Fibroblast of skin of right quadriceps (primary cell): ENCODE measurements at places on chromosomes 1 and 21.

GRCh38 chr1:156804026-156804425, 12.6 kb downstream of the SH2D2A start:
- DNase-seq: no peak

DNA sequence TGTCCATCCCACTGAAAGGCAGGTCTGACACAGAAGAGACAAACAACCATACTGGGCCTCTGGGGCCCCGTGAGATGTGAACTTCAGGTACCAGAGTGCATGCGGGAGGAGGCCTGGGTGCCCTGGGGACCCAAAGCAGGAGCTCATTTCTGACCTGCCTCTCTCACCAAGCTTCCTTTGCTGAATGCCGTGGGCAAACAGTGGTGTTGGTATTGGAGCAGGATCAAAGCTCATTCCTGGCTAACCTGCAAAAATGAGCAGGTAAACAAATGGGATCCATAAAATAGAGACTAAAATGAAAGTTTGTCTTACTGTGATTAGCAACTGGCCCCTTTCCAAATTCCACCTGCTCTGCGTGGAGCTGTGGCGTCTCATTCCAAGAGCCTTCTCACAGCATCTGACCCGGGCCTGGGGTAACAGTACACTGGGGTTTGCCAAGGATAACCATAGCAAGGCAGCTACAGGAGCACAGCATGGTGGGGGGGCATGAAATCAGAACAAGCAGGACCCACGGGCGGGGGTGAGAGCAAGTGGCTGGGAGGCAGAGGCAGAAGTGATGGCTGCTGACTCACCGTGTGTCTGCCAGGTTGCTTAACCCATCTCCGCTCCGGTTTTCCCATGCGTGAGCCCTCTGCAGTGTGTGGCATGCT, 103.6 kb downstream of the KIF26B start:
- no peak for DNase-seq

GRCh38 chr1:17342014-17342441, 30.0 kb upstream of the PADI6 start:
- no peak for DNase-seq

DNA sequence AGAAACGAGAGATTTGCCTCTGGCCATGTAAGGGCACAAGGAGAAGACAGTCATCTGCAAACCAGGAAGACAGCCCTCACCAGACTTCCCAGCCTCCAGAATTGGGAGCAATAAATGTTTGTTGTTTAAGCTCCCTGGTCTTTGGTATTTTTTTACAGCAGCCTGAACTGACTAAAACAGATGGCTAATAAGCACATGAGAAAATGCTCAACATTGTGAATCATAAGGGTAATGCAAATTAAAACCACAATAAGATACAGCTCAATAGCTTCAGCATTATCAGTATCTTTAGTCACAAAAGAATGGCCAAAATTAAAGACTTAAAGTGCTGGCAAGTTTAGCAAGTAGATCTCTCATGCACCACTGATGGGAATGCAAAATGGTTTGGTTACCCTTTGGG, 11.7 kb downstream of the UBE2G2 start:
- DNase-seq: peak; percentile 45

DNA sequence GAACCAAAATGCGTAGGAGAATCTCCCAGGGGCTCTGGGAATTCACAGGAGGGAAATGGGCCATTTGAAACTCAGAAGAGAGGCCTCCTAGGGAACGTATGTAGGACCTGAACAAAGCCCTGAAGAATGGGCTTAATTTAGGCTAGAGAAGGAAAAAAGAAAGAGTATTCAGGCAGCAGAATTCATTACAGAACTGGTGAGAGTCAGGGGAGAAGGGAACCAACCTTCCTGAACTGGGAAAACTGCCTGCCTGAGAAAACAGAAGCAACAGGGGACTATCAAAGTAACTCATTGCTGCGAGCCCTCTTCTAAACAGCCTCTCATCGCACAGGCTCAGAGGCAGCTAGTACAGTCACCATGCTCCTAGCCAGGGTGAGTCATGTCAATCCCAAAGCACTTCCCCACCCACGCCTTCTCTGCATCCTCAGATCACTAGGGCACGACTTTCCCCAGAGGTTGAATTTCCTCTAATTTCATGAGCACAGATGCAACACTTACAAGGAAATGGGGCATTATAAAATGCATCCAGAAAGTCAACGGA, 98.1 kb downstream of the ADSS2 start:
- peak; percentile 94 for DNase-seq

DNA sequence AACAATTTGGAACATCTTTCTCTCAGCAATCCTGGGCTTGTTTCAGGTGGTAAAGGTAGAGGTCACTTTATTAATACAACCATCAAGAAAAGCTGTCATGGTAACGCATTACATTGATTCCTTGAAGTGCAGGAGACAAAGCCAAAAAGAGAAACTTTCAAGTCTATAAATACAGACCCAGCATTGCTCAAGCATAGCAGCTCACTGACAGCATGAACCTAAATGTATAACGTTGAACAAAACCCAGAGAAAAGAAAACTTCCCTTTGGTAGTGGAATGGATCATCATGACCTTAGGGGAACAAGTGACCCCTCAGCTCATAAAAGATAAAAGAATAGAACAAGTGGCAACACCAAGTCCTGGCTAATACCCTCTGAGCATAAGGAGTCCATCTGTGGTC, 332.2 kb downstream of the NTNG1 start:
- DNase-seq: no peak

DNA sequence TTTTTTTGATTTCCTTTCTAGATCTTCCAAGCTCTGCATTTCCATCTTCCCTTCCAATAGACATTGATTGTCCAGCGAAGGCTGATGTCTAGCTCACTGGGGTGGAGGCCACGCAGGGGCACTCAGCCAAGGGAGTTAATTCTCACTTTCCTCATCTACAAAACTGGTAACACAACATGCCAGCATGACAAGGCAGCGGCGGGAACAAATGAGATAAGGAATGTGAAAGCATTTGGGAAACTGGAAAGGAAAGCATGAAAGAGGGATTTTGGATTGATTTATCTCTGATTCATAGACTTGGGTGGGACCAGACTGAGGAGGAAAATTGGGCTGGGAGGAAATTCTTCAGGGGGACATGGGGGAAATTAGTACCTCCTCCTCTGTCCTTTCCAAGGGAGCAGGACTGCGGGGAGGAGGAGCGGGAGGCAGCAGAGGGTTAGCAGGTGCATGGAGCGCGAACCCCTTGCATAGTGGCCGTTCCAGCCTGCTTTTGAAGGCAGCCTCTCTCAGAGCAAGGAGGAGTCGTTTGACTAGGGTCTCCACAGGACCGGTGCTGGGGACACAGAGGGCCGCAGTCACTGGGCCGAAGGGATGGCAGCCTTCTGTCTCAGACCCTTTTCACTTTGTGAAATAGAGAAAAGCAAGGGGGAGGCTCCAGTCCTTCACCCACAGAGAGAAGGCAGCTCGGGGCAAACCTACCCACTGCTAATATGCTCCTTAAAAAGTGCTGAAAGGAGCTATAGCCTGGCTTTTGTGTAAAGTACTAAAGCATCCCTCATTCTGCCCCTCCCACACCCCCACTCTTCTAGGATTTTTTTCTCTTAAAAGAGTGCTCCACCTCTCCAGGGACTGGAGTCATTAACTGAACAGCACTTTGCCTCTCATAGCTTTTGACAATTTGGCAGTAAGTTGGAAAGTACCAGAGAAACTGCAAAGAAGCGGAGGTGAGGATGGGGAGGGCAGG, 89.2 kb downstream of the PLXNA2 start:
- no peak for DNase-seq

- peak; percentile 34 for DNase-seq
Observed at GRCh38 chr1:237799762-237800474, 90.8 kb downstream of the ZP4 start.
